ENCODE measurements at places on chromosomes 5 and 9. TPM values are rescaled to one million over a fixed set of nuclear protein-coding genes. Genes with fewer than 3 reads are reported as not detected.

GRCh38 chr9:17752021-17752420 is 173.2 kb downstream of the SH3GL2 start:
- DNase-seq: no peak

DNA sequence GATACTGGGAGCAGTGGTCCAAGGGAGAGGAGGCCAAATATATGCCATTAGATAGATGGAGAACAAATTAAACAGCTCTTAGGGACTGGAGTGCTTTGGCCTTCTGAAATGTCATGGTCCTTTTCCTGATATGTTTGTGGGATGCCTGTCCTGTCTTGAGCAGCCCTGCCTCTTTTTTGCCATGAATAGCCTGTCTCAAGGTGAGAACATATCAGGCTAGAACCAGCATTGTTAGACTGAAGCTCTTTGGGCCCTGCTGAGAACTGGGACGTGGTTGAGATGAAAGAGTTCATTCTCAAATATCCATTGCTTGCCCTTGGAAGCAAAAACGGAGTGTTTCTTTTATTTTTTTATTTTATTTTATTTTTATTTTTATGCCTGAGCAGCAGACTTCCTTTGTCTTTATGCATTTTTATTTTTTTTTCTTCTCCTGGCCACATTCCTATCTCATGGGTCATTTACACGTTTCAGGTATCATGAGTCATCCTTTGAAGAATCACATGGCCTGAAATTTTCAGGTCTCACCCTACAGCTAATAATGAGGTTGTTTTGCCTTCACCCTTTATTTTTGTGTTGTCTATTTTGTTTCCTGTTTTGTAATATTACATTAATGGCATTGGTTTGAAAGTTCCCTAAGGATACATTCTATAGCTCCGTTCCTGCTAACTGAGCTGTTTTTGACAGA is 371.4 kb downstream of the PSAT1 start:
- no peak for DNase-seq

GRCh38 chr5:39413771-39414170 is 11.0 kb downstream of the DAB2 start:
- DNase-seq: no peak

DNA sequence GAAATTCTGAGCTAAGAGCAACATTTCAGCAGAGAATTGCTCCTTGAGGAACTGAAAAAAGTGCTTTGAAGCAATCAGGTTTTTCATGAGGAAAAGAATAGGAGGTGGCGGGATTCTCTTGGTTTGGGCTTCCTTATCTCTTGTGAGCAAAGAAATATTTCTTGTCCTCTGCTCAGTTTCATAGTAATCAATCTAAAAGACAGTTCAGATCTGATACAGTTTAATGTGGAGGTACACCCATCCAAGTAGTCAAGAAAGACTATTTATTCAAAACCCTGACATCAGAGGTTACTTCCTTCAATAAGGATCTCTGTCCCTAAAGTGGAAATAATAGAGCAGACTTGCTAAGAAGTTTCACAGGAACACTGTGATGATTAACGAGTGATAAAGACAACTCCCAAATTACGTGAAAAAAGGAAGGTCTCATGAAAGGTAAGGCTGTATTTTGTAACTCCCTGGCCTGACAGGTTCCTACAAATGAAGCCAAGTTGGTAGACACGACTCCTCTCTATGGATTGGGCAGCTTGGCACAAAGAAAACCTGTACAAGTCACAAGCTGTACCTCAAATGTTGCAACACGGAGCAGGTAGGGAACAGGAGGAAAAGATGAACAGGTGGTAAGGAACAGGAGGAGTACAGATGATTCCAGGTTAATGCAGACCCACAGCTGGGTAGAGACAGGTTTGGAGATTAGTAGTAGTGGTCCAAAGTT is 94.1 kb downstream of the SUSD1 start:
- no peak for DNase-seq

- DNase-seq: no peak
Observed at GRCh38 chr9:26243029-26243697, 564.9 kb upstream of the TUSC1 start.

GRCh38 chr5:53366245-53366644 is 114.2 kb upstream of the FST start:
- DNase-seq: no peak

- DNase-seq: no peak
Observed at GRCh38 chr5:96227957-96228356, 205.1 kb downstream of the PCSK1 start.

GRCh38 chr9:135242406-135242805 is 154.9 kb downstream of the OLFM1 start:
- DNase-seq: no peak

TNFSF15 gene
- not detected for total RNA-seq

PCDHA1 gene
- not detected for total RNA-seq

TAF11L10 gene
- 0.53 TPM for total RNA-seq

SPINK5 gene
- total RNA-seq: 0.29 TPM

MARVELD2 gene
- 0.09 TPM for total RNA-seq

Data from K562 (cell line).